ENCODE measurements at places on chromosomes 16 and 17.

DNA sequence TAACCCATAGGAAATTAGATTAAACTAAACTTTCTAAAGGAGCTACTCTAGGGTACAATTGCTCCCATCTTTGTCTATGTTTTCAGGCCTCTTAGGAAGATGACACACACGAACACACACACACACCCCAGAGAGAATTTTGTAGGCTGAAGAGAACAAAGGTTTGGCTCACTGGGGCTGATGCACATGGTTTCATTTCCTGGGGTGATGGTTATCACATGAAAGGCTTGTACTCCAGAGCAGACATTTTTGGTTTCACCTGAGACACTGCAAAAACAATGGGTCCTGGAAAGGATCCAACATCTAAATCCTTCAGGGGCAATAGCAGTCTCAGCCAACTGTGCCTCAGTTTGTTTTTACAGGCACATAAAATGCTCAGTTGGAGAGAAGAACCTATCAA is 62.8 kb downstream of the GRB7 start:
- no peak for DNase-seq

- DNase-seq, result no peak
Measured at GRCh38 chr17:6276711-6277110, 158.2 kb downstream of the AIPL1 start.

GRCh38 chr17:58291246-58291645 is 10.5 kb upstream of the MPO start:
- no peak for DNase-seq

DNA sequence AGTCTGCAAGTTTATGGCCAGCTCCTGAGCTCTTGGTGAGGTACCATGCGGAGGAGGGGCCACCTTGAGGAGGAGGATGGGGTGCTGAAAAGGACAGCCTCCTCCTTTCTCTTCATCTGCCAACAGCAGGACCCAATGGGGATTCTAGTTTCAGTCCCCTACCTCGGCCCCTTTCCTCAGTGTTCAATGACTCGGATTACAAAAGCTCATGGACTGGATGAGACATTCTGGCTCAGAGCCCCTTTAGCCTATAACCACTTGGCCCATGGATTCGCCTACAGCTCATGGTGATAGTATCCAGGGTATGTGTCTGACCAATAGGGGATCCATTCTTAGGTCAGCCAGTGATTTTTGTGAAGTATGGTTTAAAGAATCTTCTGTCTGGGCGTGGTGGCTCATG is 8.5 kb upstream of the PIK3R6 start:
- DNase-seq, result no peak

DNA sequence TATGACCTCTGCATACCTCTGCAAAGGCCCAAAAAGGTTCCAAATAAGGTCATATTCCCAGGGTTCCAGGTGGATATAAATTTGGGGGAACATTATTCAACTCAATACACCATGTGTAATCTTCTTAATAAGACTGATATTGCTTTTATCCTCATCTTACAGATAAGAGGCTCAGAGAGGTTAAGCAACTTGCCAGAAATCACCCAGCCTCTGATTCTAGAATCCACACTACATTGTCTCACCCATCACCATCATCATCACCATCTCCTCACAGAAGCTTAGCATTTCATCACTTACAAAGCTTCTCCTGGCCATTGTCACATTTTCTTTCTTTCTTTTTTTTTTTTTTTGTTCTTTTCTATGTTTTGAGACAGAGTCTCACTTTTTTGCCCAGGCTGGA is 15.4 kb upstream of the KIFC3 start:
- no peak for DNase-seq

DNA sequence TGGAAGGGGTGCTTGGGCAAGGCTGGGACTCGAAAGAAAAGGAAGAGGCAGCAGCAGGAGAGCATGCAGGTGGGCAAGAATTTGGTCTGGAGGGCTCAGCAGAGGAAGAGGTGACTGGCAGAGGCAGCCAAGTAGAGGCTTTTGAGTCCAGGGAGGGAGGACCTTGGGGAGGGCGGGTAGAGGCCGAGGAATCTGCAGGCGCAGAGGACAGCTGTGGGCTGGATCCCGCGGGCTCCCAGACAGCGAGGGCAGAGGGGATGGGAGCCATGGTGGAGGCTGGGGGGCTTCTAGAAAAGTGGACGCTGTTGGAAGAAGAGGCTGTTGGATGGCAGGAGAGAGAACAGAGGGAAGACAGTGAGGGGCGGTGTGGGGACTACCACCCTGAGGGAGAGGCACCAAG is 2.9 kb downstream of the APOBR start:
- no peak for DNase-seq

DNA sequence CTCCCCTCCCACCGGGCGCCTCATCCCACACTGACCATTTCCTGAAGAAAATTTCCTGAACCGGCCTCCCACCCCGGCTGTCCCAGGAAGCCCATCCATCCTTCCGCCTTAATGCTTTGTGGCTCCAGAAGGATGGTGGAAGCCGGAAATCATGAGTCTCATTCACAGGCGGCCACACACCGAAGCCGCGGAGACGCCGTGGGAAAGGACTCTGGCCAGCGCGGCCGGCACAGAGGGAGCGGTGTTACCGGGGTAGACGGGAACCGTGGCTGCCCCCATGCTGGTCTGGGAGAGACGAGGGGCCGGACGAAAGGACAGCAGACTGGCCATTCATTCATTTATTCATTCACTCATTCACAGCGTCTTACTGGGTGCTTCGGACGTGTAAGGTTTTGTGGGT is 326.8 kb downstream of the SEC14L1 start:
- DNase-seq, result no peak

DNA sequence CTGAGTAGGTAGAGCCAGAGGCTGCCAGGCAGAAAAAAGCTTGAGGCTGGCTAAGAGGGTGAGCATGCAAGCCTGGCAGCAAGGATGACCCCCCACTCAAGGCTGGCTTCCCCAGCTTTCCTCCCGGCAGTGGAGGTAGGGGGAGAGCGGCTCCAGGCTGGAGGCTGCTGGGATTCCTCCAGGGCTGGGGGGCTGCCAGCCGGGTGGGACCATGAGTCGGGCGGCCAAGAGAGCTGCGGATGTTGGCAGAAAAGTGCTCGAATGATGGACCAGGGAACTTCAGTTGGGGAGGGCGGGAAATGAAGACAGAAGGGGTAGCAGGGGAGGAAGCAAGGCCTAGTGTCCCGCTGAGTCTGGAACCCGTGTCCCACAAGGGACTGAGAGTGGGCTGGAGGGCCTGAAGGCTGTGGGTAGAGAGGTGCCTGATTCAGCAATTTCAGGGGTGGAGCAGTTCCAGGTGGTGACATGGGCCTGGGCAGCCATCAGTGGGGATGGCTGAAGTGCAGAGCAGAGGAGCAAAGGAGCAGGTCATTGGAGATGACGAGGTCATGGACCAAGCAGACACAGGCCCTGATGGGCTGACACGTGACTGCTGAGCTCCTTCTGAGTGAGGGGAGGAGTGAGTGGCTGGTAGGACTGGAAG is 20.3 kb downstream of the HSD11B2 start:
- no peak for DNase-seq

GRCh38 chr17:73419881-73420280 is 108.1 kb upstream of the CDC42EP4 start:
- DNase-seq, result no peak

- no peak for DNase-seq
Measured at GRCh38 chr17:57484826-57485565, 228.7 kb downstream of the MSI2 start.

GRCh38 chr17:66483906-66484305 is 181.5 kb downstream of the PRKCA start:
- no peak for DNase-seq

DNA sequence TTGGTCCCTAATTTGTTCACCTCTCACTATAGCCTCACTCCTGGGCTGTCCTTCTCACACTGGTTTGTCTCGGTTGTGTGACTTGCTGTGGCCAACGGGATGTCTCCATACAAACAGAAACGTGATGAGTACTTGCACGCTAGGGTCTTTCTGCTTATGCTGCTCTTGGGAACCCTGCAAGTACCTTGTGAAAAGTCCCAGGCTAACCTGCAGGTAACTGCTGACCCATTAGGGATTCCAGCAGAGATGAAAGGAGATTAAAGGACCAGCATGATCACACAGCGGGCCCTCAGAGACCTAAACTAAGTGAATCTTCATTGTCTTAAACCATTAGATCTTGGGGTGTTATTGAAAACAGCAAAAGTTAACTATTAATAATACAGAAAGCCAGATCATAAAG is 562.8 kb upstream of the GOT2 start:
- DNase-seq, result no peak

DNA sequence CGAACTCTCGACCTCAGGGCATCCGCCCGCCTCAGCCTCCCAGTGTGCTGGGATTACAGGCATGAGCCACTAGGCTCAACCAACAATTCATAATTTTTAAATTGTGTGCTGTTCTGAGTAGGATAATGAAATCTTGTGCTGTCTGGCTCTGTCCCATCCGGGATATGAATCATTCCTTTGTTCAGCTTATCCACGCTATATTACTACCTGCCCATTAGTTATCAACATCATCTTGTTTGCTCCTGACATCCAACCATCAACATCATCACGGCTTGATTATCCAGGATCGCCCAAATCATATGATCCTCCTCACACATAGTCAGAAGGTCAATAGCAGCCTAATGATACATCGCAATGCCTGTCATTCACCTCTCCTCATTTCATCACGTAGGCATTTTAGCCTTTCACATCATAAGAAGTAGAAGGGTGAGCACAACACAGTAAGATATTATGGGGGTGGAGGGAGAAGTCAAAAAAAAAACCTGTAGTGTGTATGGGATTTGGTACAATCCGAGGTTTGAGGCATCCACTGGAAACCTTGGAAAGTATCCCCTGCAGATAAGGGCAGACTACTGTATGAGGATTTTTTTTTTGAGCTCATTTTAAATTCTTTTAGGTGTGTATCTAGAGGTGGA is 77.0 kb upstream of the SIAH1 start:
- no peak for DNase-seq

- DNase-seq, result no peak
Measured at GRCh38 chr17:76027159-76027839, at the start of gene EVPL. TSS of gene EVPL (minus strand) at chr17:76027306. CDS start at chr17:76027198, 108 bp downstream.

DNA sequence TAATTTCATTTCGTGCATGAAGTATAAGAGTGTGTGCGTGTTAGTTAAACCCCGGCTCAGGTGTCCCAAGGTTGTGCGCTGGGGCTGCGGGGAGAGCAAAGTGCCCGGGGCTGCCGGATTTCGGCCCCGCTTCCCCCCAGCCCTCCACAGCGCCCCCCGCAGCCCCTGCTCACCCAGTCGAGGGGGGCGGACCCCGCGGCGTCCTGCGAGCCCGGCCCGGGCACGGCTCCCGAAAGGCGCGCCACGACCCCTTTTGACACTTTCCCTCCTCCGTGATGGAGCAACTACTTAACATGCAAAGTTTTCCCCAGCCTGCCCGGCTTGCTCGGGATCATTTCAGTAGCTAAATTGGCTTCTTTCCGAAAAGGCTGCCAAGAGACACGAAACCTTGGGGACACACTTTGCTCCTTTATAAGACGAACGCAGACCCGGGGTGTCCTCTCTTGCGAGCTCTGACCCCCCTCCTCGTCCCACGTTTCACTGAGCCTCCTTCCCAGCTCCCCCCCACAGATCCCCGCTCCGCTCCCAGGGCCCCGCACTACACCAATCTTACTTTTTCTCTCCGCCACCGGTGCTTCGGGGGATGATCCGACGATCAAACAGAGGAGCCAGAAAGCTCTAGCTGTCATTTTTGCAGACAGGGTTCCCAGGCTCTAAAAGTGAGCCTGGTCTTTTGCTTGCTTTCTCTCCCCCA is 552 bp downstream of the C17orf58 start:
- peak; percentile 41 for DNase-seq

GRCh38 chr17:624341-624860 is 90.2 kb downstream of the VPS53 start:
- no peak for DNase-seq

GRCh38 chr17:78821961-78822360 is 18.7 kb downstream of the USP36 start:
- no peak for DNase-seq

DNA sequence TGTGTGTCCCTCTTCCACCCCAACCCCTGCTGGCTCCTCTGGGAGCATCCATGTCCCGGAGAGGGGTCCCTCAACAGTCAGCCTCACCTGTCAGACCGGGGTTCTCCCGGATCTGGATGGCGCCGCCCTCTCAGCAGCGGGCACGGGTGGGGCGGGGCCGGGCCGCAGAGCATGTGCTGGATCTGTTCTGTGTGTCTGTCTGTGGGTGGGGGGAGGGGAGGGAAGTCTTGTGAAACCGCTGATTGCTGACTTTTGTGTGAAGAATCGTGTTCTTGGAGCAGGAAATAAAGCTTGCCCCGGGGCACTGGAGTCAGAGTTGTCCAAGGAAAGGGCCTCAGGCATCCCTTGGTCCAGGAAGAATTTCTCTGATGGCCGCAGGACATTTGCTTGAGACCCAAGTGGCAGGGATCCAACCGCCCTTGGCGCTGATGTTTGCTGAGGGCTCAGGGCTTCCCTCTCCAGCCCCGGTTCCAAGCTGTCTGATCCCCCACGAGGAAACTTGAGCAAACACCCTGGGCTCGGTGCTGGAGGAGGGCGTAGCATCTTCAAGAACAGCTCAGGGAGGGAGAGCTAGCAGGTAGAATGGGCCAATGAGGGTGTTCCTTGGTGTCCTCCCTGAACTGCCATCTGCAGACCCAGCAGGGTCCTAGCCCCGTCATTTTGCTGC is 4.5 kb downstream of the NXPH3 start:
- no peak for DNase-seq

DNA sequence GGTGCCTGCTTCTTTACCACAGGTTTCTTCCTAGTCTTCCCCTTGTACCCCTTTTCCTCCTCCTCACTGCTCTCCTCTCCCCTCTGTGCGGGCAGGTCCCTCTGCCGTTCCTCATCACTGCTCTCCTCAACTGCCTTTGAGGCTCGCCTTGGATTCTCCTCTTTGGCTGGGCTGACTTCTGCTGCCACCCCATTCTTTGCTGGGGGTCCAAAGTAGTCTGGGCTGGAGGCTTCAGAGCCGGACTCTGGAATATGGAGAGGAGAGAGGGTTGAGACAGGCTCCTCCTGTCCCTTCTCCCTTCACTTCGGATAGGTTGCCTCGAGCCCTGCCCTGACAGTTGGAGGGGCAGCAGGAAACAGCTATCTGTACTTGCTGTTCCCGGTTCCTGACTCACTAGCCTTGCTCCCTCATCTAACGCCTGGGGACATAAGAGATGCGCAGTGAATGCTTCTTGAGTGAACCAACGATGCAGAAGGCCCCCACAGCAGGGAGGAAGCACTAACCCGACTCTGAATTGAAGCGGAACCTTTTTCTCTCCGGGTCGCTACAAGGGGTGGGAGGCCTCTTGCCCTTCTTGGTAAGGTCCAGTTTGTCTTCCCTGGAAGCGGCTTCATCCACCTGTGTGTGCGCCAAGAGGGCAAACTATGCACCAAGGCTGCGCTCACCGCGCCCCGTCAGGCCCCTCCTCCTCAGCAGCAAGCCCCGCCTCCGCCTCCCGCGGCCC is 655 bp downstream of the HIRIP3 start:
- DNase-seq, result no peak
